CD4-positive, alpha-beta memory T cell (primary cell): ENCODE measurements at places on chromosomes 3 and 15. TPM values are rescaled to one million over a fixed set of nuclear protein-coding genes. Genes with fewer than 3 reads are reported as not detected.

GCSAM gene
- 40.9 TPM for total RNA-seq

NUSAP1 gene
- 4.2 TPM for total RNA-seq

RPP25 gene
- 2.8 TPM for total RNA-seq

ICE2 gene
- 63.7 TPM for total RNA-seq

SLC24A5 gene
- total RNA-seq, result not detected

MYO1E gene
- total RNA-seq, result 4.6 TPM

ANP32A gene
- 134 TPM for total RNA-seq

DNAH1 gene
- total RNA-seq, result 45.1 TPM

MYRIP gene
- not detected for total RNA-seq

FOXL2 gene
- total RNA-seq, result not detected

OXSM gene
- 17.5 TPM for total RNA-seq

GOLGA8S gene
- total RNA-seq, result 0.30 TPM

ALDH1A2 gene
- 0.83 TPM for total RNA-seq

CYP1A1 gene
- total RNA-seq, result 0.26 TPM

C2CD4A gene
- total RNA-seq, result 0.11 TPM

C3orf49 gene
- not detected for total RNA-seq

DPPA4 gene
- total RNA-seq, result not detected

C3orf20 gene
- 0.44 TPM for total RNA-seq

SNX22 gene
- total RNA-seq, result 0.70 TPM

TMC3 gene
- total RNA-seq, result not detected

NKIRAS1 gene
- total RNA-seq, result 5.2 TPM

ANKRD63 gene
- total RNA-seq, result not detected

KBTBD13 gene
- total RNA-seq, result not detected

IL17RE gene
- 1.5 TPM for total RNA-seq

CHRD gene
- total RNA-seq, result not detected

KCNMB2 gene
- not detected for total RNA-seq

PIF1 gene
- total RNA-seq, result 0.17 TPM

UNC13C gene
- not detected for total RNA-seq

SLC12A1 gene
- not detected for total RNA-seq

RBMS3 gene
- 1.6 TPM for total RNA-seq

IGSF11 gene
- 0.44 TPM for total RNA-seq

GRAMD2A gene
- total RNA-seq, result not detected

APPL1 gene
- total RNA-seq, result 33.6 TPM

ATP10A gene
- 48.2 TPM for total RNA-seq

CDHR4 gene
- 0.17 TPM for total RNA-seq

SEMA3G gene
- total RNA-seq, result 0.17 TPM

ACOX2 gene
- total RNA-seq, result not detected

GMNC gene
- not detected for total RNA-seq

IL20RB gene
- 1.5 TPM for total RNA-seq
